Nucleus accumbens (tissue), 56 donors: ENCODE measurements at places on chromosomes 7 and 10.
A peak's percentile ranks its signal among the peaks of the same experiment; 100 is the strongest.

DNA sequence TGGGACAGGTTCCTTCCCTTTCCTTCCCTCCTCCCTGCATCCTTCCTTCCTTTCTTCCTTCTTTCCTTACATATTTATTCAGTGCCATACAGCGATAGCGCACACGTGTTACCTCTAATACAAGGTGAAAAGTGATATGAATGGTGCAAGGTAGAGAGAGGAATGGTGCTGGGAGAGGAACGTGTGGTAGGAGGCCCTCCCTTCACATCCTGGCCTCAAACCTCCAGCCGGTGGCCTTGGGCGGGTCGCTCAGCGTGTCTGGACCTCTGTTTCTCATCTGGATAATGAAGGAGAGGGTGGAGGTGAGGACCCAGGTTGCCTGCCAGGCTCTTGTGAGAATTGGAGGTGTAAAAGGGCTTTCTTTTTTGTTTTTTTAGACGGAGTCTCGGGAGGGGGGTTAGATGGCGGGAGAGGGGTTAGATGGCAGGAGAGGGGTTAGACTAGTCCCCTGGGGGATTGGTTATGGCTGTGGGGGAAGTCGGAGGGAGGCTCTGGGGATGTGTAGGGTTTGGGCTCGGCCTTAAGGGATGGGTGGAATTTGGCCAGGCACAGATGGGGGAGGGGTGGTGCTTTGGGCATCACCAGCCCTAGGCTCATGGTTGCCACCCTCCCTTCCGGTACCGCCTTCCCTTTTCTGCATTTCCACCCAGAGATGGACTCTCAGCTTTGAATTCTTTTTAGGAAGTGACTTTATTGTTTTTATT is 14.9 kb downstream of the CHST3 start:
- no peak for DNase-seq

- DNase-seq: no peak
Observed at GRCh38 chr10:70405037-70405824, 1.3 kb downstream of the EIF4EBP2 start.

GRCh38 chr7:34407586-34407985 is 250.4 kb upstream of the NPSR1 start:
- no peak for DNase-seq

GRCh38 chr10:100357059-100357858 is 10.2 kb downstream of the SCD start:
- DNase-seq: no peak

GRCh38 chr10:6136215-6137201 is 47.7 kb downstream of the RBM17 start:
- no peak for DNase-seq

GRCh38 chr10:122189185-122189584 is 81.9 kb upstream of the BTBD16 start:
- no peak for DNase-seq

DNA sequence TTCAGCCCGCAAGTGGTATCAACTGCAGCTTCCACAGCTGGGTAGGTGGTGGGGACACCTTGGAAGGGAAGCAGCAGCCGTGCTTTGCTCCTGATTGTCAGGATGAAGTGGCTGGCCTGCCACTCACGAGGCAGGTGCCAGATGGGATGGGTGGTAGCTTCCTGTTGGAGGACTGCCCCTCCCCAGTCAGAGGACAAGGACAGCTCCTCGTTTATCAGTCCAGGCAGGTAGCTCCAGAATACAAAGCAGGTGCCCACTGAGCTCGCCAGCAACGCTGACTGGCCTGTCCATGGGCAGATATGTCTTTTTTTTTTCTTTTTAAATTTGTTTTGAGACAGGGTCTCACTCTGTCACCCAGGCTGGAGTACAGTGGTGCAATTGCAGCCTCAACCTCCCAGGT is 431.3 kb downstream of the GALNT17 start:
- DNase-seq: peak; percentile 1

DNA sequence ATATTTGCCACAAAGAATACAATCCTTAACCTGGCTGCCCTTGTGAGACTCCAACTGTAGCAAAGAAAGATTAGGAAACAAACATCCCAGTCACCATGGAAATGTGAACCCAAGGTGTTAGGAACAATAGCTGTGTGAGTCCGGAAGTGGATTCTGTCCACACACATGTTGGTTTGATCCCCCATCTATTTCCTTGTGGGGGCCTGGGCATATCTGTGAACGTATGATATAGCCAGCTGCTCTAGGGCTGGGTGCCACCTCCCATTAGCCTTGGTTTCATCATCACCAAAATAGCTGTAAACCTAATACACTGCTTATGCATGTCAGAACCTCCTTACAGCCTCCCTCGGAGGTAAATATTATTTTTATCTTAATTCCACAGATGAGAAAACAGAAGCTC is 26.4 kb downstream of the GRK5 start:
- DNase-seq: no peak

DNA sequence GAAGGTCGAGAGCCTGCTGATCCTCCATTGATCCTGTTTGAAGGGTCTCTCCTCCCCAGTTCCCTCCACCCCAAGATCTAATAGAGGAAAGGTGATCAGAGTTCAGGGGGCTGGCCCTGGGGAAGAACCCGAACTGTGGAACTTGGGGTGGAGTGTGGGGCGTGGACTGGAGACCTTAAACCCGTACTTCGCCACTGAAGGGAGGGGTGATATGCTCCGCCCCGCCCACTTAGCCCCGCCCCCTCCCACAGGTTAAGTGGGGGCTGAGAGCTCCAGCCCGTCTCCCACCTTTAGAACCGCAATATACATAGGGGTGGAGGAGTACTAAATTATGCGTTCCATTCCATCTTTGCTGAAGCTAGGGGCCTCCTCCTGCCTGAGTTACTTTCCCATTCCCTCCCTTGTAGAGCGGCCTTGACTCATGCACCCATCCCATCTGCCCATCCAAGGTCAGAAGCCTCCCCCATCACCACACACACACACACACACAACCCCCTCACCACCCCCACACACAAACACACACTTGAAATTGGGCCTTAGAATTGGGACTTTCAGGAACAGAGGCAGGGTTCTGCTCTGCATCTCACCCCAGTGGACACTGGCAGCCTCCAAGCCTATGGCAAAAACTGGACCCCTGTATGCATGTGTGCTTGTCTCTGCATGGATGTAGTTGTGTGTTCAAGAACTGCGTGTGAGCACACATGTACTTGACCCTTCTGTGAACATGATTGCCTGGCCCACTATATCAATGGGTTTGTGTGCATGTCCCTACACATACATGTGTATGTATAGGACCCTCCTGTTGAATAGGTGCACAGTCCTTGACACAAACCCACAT is 991 bp downstream of the SEMA4G start:
- no peak for DNase-seq

DNA sequence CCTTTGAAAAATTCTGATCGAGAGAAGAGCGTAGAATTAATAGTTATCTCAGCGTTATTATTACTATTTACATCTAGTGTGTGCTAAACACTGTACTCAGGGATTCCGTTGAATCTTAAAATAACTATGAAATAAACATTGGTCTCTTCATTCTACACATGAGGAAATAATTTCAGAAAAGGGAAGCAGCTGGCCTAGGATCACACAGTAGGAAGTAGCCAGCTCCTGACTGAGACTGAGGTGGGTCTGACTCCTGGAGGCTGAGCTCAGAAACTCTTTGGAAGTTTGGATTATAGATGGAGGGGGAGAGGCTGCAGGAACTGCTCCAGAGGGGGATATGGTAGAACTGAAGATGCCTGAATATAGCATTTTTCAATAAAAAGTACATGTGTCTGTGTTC is 183.9 kb upstream of the WDR11 start:
- DNase-seq: no peak

DNA sequence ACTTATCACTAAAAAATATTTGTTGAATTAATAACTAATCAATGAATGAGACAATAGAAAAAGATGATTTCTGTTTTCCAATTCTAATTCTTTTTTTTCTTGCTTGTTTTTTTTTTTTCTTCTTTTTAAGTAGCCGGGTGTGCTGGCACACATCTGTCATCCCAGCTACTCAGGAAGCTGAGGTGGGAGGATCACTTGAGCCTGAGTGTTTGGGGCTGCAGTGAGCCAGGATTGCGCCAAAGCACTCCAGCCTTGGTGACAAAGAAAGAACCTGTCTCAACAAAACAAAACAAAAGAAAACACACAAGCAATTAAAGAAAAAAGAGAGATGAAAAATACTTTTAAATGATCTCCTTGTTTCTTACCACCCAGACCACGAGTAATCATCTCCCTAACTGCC is 1109.3 kb downstream of the REEP3 start:
- no peak for DNase-seq

- no peak for DNase-seq
Observed at GRCh38 chr7:4866528-4867496, 5.0 kb upstream of the PAPOLB start.

DNA sequence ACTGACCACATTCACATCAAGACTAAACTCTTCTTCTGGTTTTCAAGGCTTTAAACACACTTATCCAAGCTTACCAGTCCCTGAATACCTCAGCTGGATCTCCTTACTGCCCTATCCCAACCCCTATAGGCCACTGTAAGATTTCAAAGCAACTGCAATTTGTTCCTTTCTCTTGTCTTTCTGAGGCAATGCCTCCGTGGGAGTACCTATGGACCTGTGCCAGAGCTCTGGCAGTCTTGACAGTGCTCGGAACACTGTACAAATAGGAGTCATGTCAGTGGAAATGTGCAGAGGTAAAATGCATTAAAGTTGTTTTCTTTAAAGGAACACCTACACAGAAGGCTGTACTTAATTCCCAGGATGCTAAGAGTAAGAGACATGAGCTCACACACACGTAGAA is 124.7 kb downstream of the CNOT4 start:
- DNase-seq: no peak

DNA sequence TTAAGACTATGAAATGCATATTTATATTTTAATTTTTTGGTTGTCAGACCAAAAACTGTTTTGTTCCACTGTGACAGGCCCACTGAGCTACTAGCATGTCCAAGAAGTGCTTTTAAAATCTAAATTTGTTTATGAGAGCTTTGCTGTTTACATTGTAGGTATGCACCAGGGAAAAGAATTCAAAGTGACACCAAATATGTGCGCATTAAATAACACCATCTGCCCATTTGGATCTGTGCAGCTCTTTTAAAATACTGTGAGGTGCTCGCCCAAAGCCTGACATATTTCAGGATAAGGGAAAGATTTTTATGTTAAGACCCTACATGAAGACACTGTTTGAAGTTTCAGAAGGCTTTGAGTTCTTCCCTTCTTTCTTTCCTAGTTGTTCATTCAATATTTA is 162.9 kb downstream of the ST7 start:
- DNase-seq: no peak

DNA sequence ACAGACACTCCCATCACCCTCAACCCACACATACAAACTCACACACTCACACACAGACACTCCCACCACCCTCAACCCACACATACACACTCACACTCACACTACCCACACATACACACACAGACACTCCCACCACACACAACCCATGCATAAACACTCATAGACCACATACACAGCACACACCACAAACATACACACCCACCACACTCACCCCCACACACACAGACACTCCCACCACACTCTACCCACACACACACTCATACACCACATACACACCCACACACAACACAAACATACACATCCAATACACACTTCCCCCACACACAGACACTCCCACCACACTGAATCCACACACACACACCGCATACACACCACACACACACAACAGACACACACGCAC is 521.2 kb downstream of the TCERG1L start:
- no peak for DNase-seq

- peak; percentile 6 for DNase-seq
Observed at GRCh38 chr7:11341285-11341944, 367.7 kb downstream of the PHF14 start.

DNA sequence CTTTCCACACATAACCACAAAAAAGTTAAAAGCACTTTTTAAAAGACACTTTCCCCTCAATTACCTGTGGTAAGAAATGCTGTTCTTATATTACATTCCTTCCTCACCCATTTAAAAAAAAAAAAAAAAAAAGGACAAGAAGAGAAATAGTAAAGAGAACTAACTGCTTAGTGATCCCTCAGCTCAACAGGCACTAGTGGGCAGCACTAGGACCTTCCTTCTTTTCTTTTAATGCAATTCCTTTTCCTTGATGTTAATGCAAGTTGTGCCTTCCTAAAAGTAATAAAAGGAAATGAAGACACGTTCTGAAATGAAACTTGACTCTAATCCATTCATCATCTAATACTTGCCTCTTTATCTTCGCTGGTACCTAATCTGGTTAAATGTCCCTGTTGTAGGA is 189.7 kb downstream of the TCF7L2 start:
- DNase-seq: no peak

- no peak for DNase-seq
Observed at GRCh38 chr10:95247881-95248583, 42.8 kb downstream of the PDLIM1 start.

GRCh38 chr7:96322373-96322695 is 436 bp upstream of the SLC25A13 start:
- no peak for DNase-seq

DNA sequence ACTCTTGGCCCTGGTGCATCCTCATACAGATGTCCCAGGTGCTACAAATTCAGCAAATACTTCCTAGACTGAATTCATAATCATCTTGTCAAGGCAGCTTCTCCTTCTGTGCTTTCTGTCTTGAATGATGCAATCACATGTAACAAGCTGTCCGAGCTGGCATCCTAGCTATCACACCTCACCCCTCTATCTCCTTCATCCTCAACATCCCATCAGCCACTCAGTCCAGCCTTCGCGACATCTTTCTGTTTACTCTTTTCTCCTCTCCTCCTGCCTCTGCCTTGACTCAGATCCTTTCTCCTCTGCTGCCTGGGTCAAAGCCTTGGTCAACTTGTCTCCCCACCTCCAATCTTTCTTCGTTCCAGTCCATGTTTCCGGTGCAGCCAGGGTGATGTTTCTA is 240.4 kb upstream of the CELF2 start:
- DNase-seq: no peak

DNA sequence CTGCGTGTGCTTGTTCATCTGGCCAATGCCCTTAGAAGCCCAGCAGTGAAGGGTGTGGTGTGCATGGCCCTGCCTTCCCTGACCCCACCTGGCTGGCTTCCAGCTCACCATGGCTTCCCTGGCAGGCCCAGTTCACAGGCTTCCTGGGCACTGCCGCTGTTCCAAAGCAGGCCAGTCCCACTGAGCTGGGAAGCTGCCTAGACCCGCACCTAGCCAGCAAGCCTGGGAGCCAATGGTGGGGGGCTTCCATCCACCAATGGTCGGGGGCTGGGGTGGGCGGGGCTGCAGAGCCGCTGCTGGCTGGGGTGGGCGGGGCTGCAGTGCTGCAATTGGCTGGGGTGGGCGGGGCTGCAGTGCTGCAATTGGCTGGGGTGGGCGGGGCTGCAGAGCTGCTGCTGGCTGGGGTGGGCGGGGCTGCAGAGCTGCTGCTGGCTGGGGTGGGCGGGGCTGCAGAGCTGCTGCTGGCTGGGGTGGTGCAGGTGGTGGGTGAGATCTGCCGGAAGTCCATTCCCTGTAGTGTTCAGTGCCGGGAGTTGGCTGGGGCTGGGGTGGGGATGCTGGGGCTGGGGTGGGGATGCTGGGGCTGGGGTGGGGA is 12.4 kb downstream of the CALY start:
- peak; percentile 61 for DNase-seq

- DNase-seq: no peak
Observed at GRCh38 chr10:28445516-28445915, 87.4 kb upstream of the WAC start.

DNA sequence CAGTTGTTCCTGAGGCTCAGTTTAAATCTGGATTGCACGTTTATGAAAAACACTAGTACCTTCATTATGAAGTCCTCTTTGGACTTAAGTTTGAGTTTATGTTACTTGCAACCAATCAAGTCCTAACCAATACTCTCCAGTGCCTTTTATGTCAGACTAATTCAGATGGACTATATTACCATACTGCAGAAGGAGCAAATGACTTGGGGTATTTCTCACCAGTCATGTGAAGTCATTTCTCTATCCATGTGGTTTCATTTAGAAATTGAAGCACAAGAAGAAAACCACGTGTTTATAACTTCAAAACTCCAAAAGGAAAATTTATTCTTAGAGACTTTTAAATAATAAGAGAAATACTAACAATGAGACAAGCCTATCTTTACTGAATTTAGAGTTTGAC is 201.6 kb downstream of the MBL2 start:
- DNase-seq: no peak
